ENCODE measurements at places on chromosomes 11 and 22. TPM values are rescaled to one million over a fixed set of nuclear protein-coding genes. Genes with fewer than 3 reads are reported as not detected.

DNA sequence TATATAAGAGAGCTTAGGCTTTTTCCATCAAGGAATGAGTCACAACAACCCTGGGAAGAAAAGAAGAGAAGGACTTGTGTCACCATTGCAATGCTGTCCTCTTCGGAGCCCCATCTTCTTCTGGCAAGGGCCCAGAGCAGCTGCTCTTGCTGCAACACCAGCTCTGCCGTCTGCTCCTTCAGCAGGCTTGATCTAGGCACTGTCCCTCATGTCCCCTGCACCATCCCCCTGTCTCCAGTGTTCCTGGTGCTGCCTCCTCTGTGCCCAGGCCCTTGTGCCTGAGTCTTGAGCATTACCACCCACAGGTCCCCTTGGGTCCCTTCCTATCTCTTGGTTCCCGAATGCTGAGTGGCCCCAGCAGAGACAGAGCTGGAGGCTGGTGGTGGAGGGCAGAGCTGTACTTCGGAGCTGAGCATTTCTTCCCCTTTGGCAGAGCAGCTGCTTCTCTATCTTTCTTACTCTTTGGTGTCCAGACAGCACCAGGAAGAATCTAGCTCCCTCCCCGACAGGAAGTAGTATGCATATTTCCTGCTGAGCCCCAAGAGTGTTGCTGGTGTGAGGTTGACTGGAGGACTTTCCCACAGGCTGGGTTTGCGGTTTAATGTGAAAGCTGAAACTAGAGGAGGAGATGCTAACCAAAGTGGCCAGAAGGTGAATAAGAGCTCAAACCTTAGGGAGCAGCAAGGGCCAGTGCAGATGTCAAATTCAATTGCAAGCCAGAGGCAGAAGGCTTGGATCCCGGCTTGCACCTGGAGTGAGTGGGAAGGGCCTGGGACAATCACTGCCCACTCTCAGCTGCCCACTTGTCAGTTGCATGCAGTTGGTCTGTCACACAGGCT, 27.8 kb downstream of the WEE1 start:
- DNase-seq, result no peak

Gene EFCAB6
- 13.9 TPM for total RNA-seq

DNA sequence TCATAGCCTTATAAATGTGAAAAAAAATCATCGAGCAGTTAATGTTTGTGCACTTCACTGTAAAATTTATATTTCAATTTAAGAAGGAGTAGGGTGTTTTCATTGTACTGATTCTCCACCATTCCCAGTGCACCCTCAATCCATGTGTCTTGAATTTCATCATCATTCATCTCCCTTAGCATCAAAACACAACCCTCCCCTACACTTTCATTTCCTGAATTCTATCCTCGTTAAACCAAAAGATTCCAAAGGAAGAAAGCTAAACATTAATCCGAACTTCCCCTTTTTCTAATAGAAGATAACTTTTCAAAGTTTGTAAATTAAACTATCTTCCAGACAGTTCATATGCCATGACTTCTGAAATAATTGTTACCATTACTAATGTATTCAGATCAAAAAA, 34.1 kb upstream of the OR8B8 start:
- DNase-seq, result no peak

DNA sequence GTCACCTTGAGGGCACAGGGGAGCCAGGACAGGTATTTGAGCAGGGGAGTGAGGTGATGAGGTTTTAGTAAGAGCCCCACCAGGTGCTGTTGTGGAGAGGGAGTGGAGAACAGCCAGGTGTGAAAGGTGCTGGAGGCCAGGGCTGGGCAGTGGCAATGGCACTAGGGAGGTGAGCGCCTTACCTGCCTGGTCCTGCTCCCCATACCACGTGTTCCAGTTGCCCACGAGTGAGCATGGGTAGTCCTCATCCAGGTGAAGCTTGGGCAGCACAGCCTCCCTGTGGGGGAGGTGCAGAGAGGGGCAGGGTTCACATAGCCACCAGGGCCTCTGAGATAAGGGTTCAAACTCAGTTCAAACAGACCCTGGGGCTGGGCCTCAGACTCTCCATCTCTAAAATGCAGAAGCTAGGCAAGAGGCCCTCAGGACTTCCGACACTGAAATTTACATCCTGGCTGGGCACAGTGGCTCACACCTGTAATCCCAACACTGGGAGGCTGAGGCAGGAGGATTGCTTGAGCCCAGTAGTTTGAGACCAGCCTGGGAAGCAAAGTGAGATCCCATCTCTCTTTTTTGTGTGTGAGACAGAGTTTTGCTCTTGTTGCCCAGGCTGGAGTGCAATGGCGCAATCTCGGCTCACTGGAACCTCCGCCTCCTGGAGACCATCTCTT, 11.8 kb downstream of the NIPSNAP1 start:
- DNase-seq, result no peak

DNA sequence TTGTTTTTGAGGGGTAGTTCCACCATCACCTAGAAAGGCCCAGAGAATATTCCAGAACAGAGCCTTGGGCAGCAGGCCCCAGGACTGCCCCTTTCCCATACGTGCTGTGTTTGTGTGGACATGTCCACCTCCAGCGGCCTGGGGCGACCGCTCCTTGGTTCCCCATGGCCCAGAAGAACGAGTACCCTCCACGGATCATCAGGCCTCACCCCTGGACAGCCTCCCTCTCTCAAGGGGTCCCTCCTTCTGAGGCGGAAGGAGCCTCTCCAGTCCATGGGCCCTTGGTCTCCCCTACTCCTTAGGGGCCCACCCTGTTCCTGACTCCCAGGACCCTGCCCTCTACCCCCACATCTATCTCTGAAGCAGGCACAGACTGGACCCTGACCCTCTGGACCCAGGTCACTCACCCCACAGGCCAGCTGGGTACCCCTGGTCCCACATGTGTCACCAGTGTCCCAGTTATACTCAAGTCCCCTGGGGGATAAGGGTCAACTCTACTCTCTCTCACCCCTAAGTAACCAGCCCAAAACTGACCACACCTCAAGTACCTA, 32.6 kb downstream of the IGLL5 start:
- DNase-seq, result no peak

Gene PLAAT3
- 171 TPM for total RNA-seq

Measured in dorsolateral prefrontal cortex (tissue), 122 donors.